ENCODE measurements at places on chromosomes 5 and 9.

DNA sequence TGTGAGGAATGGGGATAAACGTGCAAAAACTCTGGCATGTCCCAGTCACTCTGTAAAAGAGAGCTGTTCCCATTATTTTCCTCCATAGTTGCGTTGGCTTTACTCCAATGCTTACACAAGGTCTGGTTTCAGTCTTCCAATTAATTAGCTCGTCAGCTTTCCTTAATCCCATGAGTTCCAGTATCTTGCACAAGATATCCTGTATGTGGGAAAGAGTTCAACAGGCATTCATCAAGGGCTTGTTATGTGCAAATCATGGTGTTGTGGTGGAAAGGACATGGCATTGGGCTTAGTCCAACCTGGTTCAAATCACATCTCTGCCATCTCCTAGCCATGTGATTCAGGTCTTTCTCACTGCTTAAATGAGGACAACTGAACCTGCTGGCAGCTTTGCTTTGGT, 77.5 kb upstream of the PANK3 start:
- no peak for DNase-seq

DNA sequence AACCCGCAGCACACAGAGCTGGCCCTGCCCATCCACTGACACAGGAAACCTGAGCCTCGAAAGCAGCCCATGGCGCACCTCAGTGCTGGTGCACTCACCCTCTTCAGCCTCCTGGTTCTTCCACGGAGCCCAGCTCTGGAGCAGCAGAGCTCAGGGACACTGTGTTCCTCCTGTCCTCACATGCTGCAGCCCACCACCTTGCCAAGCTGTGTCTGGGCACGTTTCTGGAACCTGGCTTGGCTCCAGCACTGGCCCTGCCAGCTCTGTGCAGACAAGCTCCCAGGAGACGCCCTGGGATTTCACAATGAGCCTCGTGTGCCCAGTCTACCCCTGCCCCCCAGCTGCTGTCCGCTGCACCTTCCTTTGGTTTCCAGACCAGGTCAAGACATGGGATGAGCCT, 119.5 kb downstream of the SYK start:
- no peak for DNase-seq

- DNase-seq = no peak
These were observed 607.8 kb downstream of the BNC2 start for GRCh38 chr9:16262477-16263261.

DNA sequence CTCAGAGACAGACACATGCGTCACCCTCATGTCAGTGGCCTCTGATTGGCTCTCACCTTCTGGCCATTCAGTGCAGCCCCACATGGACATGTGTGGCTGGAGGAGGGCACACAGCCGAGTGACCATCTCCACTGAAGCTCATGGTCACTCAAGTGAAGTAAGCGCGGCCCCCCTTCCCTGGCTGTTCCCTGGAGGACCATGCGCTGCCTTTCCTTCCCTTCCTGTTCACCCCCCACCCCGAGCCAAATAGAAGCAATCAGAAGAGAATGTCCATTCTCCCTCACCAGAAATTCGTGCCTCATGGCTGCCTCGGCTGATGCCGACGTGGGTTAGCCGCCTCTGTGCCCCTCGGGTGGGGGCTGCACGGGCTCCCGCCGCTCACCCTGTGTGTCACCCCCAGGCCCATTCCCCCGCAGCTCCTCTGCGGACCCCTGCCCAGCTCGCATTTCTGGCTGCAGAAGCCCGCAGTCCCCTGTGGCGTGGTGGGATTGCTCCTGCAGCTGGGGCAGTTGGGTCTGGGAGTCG, 12.5 kb upstream of the COL5A1 start:
- DNase-seq = no peak

DNA sequence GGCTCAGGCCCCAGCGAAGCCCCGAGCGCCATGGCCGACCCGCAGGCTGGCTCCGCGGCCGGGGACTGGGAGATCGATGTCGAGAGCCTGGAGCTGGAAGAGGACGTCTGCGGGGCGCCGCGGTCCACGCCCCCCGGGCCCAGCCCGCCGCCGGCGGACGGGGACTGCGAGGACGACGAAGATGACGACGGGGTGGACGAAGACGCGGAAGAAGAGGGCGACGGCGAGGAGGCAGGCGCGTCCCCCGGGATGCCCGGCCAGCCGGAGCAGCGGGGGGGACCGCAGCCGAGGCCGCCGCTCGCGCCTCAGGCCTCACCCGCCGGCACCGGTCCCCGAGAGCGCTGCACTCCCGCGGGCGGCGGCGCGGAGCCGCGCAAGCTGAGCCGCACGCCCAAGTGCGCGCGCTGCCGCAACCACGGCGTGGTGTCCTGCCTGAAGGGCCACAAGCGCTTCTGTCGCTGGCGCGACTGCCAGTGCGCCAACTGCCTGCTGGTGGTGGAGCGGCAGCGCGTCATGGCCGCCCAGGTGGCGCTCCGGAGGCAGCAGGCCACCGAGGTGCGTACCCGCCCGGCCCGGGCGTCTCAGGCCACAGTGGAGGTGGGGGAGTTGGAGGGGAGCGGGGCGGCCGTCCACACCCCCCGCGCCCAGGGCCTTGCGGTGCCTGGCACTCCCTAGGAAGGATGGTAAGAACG, 1.6 kb downstream of the DMRT2 start:
- DNase-seq = no peak

GRCh38 chr5:158305861-158306260, 446.9 kb upstream of the CLINT1 start:
- no peak for DNase-seq

DNA sequence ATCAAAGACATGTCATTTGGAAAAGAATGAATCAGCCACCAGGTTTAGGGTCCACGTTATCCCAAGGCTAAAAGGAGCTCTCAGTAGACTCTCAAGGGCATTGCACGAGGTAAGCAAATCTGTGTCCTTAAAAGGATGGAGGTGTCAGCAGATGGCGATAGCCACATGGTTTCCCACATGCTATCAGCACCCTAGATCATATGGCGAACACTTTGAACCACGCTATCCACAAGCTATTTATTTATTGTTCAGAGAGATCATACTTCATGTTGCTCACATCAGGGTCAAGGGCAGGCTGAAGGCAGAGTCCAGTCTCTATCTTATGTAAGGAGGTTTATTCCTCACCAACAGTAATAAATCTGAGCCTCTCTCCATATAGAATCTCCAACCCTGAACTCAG, 43.7 kb downstream of the CDH6 start:
- no peak for DNase-seq

DNA sequence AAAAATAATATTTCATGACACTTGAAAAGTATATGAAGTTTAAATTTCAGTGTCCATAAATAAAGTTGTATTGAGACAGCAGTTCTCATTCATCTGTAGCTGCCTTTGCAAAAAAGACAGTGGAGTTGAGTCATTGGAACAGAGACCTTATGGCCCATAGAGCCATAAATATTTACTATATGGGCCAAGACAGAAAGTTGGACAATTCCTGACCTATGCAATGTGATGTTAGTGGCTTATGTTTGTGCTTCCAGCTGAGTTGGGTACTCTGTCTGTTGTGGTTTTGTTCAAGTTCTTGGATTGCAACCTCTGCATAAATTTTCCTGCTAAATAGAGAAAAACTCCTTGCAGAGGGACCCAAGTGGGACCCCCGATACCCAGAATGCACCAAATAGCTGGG, 69.8 kb downstream of the KCNIP1 start:
- DNase-seq = no peak

DNA sequence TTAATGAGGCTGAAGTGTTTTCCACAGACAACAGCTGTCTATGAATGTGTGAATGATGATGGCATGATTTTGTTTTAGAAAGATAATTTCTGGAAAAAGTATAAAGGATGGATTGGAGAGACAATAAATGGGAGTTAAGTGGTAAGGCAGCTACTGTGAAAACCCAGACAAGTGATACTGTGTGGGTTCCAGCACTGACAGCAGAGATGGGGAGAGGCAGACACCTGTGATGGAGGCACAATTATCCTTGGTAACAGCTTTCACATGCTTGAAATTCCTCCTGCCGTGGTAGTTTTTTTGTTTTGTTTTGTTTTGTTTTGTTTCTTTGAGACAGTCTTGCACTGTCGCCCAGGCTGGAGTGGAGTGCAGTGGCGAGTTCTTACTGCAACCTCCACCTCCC, 189.3 kb downstream of the DEPDC1B start:
- DNase-seq = no peak

DNA sequence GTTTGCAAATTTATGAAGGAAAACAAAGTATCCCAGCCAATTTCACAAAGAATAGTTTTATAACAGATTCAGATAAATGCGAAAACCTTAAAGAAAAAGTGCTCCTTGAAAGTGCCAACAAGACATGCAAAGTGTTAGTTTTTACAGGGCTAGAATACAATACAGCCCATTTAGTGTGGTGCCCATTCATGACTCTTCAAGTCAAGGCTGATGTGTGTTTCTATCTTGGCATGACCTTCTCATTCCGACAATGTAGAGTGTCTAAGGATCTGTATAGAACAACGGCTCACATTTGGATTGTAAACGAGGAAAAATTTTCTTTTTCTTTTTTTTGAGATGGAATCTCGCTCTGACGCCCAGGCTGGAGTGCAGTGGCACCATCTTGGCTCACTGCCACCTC, 205.2 kb upstream of the SEMA6A start:
- DNase-seq = no peak

DNA sequence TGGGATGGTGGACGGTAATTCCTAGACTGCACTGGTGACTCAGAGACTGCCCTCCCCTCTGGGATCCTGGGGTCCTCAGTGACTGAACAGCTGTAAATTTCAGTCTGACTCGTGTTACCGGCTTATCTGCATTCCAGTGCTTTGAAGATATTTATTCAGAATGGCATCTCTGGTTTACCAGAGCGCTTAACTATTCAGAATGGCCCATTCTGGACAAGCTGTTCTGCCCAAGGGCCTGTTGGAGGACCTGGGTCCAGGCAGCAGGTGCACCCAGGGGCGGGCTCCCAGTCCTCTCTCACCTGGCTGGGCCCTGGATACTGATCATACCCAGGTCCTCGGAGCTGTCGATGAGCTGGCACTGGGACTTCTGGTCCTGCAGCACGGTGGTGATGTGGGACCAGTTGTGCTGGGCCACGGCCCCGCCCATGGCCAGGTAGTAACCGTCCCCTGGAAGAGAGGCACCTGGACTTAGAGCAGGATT, 48.0 kb downstream of the SARDH start:
- no peak for DNase-seq

GRCh38 chr9:135736272-135736978, 34.4 kb downstream of the KCNT1 start:
- no peak for DNase-seq

DNA sequence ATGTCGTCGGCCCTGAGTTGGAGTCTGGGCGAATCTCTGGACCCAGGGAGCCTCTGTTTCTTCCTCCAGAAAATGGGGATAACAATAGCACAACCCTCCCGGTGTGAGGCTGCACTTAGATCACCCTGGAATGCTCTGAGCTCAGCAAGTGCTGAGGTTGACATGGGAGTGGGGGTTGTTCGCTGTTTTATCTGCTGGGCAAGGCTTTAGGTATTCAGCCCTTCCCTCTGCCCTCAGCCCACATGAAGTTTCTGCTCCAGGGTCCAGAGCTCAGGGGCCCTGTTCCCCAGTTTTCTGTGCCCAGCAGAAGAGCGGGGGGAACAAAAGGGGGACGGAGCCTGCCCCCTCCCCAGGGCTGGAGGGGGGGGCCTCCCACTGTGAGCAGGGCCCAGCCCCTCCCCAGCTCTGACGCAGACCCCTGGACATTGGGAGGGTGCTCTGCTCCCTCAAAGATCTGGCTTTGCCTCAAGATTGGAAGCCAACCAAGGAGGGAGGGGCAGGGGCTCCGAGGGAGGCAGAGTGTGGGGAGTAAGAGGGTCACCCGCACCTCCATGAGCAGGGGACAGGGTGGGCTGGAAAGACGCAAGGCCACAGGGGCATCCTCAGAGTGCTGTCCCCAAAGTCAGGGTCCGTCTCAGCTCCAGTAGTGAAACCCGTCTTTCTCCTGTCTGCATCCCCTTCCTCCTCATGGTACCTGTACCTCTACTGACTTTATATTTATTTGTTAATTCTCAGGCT, 215.6 kb downstream of the C9orf50 start:
- no peak for DNase-seq

GRCh38 chr5:135230251-135230925, 168.6 kb downstream of the MACROH2A1 start:
- DNase-seq = no peak

DNA sequence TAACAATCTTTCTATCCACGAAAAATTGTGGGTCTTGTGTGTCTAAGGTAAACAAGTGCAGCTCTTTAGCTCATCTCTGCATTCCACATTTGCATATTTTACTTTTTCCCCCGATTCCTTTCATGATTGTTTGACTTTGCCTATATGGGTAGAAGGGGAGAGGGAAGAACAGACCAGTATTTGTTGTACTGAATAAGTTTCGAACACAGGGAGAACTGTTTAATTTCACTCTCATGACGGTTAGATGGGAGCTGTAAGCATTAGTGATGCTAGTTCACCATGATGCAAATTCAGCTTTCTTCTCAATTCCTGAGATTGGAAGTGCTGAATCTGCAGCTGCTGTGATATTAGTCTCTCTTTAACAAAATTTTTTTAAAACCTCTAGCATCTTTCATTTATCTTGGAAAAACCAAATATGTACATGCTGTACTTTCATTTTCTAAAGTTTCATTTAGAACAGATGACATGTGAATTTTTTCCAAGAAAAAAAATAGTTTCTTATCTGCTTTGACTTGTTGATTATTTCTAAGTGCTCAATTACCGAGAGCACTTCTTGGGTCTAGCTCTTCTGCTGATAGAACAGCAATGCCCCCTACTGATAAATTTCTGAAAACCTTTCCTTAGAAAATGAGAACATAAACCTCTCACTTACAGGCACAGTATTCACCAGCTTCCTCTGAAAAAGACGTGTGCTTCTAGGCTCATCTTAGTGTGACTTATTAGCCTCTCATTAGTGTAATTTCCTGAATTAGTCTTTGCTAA, 149.5 kb downstream of the BAAT start:
- DNase-seq = no peak

- no peak for DNase-seq
These were observed 107.6 kb downstream of the APBA1 start for GRCh38 chr9:69564557-69564956.

- DNase-seq = no peak
These were observed 66.7 kb downstream of the DAB2IP start for GRCh38 chr9:121718084-121718483.

DNA sequence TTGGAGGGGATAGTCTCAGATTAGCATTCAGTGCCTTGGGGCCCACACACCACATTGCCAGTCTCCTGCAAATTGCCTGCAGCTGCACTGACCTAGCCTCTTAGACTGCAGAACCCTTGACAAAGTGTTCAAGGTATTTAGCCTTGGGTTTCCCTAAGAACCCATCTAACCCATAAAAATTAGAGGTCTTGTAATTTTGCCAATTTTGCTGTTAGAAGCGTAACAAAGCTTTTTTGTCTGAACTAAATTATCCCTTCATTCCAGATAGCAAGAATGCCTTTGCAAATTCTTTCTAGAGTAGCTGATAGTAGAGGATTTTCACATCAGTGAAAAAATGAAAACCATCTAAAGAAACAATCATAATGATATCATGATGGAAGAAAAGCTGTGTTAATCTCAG, 74.0 kb upstream of the CCNG1 start:
- DNase-seq = no peak

DNA sequence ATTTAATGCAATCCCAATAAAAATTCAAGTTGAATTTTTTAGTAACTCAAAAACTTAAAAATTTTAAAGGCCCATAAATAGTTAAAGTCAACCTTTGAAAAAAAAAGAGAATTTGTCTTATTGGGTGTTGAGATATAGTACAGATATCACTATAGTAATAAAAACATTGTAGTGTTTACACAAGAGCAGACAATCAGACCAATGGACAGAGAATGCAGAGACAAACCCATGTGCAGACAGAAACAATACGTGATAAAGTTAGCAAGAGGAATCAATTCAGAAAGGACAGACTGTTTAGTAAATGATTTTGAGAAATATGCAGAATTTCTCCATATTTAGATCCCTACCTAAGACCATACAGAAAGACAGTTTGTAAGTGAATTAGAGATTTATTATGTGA, 33.9 kb downstream of the GOLGA1 start:
- no peak for DNase-seq

Data from CD4-positive, alpha-beta T cell treated with Interleukin-12 subunit alpha and Interleukin-12 subunit beta, for 1 hour (primary cell).